ENCODE measurements at places on chromosomes 5 and 9.

GRCh38 chr5:179120951-179121666, 60.9 kb downstream of the ZNF354C start:
- DNase-seq, result no peak

DNA sequence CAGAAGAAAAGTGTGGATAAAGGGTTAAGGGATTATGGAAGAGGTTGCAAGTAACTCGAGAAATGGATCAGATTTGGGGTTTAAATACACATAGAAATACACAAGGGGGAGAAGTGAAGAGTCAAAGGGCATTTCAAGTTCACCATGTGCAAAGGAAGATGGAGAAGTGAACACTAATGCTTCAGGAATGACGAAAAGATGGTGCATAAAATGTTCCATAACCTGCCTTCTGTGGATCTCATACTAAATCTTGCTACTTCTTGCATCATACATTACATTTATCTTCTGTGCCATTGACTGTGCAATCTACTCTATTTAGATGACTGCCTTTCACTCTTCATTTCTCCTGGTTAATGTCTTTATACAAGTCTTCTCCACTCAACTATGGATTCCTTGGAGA, 5.7 kb upstream of the SMC2 start:
- no peak for DNase-seq

GRCh38 chr5:153713943-153714342, 223.5 kb downstream of the GRIA1 start:
- DNase-seq, result no peak

DNA sequence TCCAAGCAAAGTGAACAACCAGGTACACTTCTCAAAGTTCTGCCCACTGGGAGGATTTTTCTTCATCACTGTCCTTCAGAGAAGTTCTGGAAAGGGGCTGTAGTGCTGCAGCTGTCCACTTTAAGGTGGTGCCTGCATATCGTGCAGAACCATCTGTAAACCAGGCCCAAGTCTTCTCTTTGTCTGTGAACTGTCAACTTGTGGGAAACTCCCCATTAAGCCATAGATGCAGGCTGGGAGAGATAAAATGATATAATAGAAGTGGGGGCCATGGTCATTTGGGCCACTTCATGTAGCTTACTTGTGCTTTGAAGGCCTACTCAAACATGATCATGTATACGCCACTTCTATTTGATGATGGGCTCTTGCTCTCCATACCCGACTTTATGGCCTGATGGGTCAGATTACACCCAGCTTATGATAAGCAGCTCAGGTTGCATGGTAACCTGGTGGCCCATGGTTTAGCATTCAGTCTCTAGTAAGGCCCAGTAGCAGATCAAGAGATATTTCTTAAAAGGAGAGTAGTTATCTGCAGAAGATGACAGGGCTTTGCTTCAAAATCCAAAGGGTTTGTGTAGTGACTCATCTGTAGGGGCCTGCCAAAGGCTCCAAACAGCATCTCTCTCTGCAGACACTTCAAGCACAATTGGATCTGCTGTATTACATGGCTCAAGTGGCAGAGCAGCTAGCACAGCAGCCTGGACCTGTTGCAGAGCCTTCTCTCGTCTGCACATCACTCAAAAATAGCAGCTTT, 15.7 kb upstream of the BTF3 start:
- DNase-seq, result no peak

DNA sequence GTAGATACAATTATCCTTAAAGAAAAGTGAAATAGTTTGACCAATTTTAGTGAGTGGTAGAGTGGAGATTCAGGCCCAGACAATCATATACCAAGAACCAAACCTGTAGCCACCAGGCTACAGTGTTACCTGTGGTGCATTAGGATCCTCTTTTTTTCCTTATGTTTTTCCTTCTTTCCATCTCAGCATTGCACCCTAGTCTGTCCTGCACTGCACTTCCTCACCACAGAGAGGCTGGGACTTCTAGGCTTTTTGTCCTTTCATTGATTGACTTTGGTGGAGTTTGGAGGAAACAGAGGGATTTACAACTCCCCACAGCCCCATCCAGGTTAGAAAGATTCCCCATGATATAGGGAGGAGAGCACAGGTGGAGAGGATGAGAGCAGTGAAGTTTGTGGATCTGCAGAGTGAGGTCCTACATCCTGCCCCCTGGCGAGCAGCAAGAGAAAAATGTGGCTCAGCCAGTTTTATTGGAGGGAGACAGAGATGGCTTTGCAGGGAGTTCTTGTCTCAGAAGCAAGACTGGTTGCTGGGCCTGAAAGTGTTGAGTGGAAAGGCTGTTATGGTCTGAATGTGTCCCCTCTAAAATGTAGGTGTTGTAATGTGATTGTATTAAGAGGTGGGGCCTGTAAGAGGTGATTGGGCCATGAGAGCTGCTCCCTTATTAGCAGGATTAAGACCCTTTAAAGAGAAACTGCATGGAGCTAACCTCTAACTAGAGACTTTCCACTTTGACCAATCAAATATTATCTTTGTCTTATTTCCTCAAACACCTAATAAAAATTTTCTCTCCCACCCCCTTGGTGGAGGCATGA, 36.2 kb downstream of the KIF4B start:
- no peak for DNase-seq

- DNase-seq, result no peak
Measured at GRCh38 chr5:40575411-40575810, 104.3 kb upstream of the PTGER4 start.

DNA sequence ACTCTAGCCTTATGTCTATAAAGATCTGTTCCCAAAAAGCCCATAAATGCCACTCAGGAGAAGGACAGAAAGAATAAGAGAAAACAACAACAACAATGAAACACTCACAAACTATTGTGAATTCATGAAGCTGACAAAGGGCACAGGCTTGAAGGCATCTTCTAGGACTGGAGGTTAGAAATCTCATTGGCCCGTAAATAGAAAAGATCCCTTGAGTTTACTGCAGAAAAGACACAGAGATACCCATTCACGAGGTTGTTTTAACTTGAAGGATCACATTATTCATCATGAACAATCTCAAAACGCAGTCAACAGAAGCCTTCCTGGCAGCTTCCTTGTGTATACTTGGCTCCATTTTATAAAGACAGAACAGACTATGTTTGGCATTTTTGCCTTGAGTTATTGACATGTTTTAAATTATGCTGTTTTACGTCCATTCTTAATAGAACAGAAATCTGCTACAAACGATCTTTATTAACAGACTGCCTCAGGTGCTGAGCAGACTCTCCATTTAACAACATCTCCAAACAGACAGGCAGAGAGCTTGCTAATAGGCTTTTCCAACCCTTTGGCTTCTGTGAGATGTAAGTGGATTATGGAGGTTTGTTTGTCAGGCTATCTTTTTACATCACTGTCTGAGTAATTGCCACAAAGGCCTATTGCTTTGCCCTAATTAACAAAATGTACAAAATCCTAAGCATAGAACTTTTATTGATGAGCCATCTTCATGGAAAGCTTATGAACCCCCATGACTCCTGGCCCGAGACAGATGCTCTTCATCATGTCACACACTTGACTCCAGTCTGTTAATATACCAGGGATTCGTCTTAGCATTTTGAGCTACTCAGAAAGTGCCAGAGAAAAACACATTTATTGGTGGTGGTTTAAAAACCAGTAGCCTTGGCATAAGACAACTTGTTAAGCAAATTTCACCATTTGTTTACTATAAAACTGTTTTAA, 735.3 kb upstream of the ZNF608 start:
- no peak for DNase-seq

DNA sequence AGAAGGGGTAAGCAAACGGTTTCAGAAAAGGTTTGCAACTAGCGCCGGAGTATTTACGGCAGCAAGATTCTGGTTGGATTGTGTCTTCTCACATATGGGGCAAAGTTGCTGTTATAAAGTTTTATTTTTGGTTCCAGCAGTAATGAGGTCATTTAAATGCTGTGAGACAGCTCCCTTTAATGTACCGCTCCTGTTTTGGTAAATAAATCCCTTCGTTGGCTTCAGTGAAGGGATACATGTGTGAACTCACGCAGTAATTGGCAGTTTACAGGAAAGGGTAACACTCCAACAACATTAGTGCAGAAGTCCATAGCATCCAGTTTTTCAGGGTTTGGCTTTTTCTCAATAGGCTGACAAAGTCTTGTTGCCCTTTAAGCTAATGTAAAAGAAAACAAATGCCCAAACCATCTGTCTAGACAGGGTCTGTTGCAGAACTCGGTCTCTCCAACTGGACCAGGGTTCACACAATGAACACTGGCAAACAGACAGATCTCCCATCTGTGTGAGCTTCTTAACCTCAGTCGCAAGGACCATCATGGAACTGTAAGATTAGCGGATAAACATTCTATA, 184.0 kb downstream of the GOLPH3 start:
- no peak for DNase-seq

GRCh38 chr5:11261241-11261640, 500.2 kb upstream of the DAP start:
- DNase-seq, result no peak

DNA sequence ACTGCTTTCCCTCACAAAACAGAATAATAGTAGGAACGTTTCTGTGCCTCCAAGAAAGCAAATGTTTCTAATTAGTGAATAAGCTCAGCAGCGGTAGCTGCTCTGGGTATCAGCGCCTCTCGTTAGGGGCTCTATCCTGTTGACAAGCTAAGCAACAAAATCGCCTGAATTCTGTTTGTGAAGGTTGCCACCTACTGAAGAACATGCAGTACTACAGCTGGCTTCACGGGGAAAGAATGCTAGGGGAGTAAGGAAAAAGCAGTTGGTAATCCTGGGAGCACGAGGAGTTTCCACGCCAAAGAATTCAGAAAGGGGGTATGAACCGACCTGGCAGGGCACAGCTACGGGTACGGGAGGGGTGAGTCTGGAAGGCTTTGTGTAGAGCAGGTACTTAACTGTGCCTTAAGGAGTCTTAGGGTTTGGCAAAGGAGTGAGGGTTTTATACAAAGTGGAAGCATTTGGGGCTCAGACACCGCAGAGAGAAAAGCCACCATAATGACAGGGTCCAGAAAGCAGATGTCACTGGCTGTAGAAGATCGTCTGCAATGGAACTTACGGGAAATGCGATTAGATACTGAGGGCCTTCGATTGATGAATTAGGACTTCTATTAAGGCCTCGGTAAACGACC, 171.7 kb downstream of the TTC39B start:
- no peak for DNase-seq

DNA sequence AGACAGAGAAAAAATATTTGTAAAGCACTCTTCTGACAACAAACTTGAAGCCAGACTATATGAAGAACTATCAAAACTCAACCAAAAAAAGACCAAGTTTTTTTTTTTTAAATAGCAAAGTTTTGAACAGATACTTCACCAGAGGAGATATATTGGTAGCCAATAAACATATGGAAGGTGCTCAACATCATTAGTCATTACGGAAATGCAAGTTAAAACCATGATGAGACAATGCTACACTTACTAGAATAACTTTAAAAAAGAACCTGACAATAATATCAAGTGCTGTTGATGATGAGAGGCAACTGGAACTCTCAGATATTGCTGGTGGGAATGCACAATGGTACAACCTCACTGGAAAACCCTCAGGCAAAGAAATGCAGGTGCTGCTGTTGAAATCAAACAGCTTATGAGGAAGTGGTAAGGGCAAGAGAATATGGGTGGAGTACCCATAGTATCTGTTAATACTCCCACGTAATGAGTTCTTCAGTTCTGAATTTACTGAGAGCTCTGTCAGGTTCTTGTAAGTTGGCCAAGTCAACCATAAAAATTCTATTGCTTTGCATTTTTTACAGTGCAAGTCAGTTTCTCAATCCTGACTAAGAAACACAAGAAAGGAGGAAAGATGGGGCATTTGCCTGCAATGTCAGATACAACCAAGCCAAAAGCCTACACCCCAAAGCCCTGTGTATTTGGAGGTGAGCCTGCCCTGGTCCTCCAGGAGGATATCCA, 87.3 kb upstream of the GNAQ start:
- DNase-seq, result no peak

Data from stimulated activated CD8-positive, alpha-beta memory T cell treated with anti-CD3 and anti-CD28 coated beads, Interleukin-7, amount 100 ng/mL, for 1 hour (primary cell).